ENCODE measurements at places on chromosomes 1 and 21.

DNA sequence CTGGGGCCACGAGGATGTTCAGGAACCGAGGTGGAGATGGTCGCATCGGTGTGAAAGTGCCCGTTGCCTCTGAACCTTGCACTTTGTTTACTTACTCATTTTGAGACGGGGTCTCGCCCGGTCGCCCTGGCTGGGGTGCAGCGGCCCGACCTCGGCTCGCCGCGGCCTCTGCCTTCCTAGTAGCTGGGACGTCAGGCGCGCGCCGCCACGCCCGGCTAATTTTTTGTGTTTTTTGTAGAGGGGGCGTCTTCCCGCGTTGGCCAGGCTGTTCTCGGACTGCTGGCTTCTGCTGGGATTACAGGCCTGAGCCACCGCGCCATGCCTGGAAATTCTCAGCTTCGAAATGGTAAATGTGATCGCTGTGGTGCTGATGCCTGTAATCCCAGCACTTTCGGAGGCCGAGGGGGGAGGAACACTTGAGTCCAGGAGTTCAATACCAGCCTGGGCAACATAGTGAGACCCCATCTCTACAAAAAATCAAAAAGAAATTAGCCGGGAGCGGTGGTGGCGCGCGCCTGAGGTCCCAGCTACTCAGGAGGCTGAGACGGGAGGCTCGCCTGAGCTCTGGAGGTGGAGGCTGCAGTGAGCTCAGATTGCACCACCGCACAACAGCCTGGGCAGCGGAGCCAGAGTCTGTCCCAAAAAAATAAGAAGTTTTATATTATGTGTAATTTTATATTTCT is 684 bp upstream of the MRPL20 start:
- no peak for DNase-seq

GRCh38 chr1:235583511-235584001 is 66.0 kb downstream of the GNG4 start:
- DNase-seq, result no peak

DNA sequence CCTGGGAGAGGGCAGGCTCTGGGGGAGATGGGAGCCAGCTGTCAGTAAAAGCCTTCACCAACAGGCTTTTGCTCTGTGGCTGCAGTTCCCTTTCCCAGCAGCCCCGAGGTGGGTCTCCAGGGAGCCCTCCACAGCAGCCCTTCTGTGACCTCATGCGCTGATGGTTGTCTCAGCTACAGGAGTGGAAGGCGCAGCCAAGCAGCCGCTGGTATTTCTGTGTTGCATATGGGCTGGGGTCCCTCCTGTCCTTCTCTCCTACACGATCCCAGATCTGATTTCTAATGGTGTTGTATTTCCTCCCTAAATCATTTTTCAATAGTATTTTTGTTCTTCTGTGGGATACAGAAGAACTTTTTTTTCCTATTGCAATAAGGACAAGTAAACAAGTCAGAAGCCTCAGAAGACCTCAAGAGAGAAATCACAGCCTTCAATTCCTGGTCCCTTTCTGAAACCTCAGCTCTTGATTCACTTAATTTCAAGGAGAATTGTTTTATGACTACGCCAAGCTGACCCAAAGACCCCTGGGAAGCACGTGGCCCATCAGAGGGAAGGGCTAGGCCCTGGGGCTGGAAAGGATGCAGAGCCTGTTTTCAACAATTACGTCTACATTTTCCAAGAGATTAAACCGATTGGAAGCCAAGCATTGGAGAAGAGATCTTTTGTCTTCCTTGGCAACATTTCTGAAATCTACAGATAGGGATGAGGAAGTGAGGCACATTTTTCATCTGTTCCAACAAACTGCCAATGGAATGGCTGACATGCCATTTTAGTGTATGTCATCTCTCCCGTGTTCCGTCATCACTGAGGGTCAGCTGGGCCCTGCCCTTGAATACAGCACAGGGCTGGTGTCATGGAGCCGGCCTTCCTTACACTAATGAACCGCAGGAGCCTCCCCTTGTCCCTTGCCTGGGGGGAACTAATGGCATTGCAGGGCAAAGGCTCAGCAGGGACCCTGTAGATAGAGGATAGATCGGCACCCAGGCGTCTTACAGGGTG is 42.0 kb upstream of the SCCPDH start:
- DNase-seq, result no peak

DNA sequence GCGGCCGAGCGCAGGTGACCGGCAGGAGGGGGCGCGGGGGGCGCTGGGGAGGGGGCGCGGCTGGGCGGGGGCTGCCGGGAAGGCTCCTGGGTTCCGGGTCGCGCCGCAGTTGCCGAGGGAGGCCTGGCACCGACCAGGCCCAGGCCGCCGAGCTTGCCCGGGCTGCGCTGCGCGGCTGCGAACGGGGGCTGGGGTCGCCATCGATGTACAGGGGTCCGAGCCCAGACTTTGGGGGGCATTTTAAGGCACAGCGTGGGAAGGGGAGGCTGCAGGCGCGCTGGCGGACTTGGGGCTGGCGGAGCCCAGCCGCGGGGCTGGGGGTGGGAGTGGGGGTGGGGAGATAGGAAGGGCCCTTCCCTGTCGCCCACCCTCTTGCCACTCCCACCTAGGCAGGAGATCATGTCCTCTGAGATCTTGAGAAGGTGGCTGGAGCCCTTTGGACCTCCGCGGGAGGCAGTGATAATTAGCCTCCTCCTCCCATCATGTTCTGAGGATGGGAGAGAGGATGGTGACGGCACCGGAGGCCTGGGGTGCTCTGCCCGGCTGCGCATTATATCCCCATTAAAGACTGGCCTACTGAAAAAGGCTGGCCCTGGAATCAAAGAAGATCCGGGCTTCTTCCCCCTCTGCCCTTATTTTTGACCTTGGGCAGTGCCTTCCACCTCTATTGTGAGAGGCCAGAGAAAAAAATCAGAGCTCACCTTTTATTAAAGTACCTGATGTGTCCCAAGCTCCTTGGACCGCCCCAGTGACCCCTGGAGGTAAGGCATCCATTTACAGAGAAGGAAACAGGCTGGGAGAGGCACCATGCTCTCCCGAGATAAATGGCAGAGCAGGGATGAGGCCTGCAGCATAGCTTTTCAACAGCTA is 497 bp downstream of the FBXO44 start:
- DNase-seq, result no peak

DNA sequence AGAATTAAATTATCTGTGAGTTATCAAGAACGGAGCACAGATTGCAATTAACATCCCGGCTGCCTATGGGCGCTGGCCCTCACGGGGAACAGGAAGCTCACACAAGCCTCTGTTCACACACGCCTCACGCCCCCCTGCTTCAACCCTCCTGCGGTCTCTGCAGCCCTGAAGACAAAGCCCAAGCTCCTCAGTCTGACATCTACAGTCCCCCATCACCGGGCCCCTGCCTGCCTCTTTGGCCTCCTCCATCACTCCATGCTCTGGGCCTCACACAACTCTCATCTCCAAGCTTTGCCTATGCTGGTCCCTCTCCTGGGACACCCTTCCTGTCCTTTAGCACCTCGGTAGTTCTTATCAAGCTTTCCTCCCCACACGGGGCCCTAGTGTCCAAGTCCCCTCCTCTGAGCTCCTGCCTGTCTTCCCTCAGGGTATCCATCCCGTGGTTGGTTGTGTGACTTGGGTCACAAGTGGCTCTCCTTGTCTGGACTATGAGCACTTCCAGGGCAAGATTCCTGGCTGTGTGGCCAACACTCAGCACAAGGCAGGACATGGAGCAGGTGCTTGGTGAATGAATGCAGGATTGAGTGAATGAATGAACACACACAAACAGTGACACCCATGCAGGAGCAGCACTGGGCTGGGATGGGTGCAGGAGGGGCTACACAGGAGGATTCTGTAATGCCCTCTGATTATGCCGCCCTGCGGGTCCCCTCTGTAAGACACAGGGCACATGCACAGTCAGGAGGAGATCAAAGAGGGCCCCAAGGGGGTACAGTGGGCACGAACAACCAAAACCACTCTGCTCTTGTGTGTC is 116.1 kb downstream of the DMRTB1 start:
- no peak for DNase-seq

DNA sequence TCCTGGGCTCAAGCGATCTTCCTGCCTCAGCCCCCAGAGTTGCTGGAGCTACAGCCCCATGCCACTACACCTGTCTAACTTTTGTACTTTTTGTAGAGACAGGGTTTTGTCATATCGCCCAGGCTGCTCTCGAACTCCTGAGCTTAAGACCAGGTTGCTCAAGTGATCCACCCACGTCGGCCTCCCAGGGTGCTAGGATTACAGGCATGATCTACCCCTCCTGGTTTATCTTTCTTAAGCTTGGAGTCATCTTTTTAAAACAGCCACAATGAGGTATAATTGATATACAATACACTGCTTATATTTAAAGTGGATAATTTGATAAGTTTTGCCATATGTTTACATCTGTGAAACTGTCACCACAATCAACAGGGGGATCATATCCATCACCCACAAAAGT is 25.4 kb upstream of the WDR26 start:
- no peak for DNase-seq

DNA sequence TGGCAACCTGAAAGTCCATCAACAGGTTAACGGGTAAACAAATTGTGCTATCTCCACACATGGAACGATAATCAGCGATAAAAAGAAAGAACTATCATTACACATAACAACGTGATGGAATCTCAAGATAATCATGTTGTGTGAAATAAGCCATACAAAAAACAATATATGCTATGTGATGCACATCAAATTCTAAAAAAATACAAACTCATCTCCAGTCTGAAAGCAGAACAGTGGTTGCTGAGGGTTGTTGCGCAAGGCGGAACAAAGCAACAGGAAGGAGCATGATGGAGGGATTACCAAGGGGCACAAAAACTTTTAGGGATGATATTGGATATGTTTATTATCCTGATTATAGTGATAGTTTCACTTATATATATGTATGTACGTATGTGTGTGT is 324.8 kb downstream of the VAV3 start:
- no peak for DNase-seq

DNA sequence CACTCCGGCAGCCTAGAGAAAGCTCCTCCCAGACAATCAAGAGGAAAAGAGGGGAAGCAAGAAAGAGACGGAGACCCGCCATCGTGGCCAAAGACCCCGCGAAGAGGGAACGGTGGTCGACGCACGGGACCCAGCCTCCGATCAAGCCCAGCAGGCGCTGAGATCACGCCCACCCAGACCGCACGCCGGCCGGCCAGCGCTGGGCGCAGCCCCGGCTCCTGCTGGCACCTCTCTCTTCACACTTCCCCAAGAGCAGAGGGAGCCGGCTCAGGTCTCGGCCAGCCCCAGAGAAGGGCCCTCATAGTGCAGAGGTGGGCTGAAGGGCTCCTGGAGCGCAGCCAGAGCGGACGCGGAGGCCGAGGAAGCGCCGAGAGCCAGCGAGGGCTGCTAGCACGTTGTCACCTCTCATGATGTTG is 918.4 kb upstream of the ADAMTS5 start:
- no peak for DNase-seq

All from LNCaP clone FGC (cell line).